ENCODE measurements at places on chromosomes 16 and 17.

DNA sequence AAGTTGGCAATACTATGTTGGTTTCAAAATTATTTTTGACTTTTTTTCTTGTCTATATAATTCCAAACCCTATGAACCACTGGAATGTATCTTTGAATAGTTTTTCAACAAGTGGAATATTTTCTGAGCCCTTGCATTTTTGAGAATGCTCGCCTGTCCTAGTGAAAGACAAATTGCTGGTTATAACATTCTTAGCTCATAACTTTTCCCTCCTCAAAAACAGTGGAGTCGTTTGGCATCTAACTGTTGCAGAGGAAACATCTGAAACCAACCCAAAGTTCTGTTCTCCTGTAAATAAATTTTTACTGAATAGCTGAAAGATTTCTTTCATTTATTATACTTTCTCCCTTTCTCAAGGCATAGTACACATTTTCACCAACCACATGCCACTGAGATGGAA is 11.3 kb upstream of the COX10 start:
- DNase-seq: no peak

DNA sequence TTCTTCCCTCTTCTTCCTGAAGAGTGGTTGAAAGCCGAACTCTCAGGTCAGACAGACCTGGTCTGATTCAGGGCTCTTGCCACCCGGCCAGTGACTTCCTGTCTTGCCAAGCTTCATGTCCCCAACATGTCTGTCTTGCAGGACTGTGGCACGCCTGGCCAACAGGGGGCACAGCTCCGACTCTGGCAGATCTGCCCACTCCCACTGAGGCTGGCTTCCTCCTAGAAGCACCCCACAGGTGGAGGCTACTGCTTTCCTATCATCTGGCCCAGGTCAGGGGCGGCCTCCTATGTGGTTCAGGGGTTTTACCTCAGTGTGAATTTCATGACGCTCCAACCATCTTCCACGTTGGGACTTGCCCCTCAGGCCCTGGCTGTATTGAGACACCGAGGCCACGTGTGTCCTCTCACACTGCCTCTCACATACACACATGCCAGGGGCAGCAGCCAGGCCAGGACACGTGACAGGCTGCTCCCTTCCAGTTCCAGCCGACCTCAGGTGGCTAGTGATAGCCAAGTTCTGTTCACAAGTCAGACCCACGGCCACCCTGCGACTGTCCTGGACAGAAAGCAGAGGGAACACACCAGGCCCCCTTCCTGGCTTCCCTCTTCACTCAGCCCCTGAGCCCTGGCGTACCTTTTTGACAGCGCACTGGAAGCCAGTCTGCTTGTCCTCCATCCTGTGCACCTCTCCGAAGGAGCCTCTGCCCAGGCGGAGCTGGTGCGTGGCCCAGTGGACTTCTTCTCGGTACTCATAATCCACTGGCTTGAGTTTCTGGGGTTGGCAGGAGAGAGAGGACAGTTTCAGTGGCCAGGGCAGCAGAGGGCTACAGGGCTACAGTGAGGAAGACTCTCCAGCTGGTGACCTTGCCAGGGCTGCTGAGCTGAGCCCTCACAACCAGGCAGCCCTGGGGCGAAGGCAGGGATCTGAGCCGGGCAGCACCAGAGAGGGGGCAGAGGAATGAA is 22.6 kb upstream of the SPATA32 start:
- DNase-seq: peak; percentile 19

GRCh38 chr17:40810494-40810893 is 10.7 kb upstream of the KRT28 start:
- no peak for DNase-seq

DNA sequence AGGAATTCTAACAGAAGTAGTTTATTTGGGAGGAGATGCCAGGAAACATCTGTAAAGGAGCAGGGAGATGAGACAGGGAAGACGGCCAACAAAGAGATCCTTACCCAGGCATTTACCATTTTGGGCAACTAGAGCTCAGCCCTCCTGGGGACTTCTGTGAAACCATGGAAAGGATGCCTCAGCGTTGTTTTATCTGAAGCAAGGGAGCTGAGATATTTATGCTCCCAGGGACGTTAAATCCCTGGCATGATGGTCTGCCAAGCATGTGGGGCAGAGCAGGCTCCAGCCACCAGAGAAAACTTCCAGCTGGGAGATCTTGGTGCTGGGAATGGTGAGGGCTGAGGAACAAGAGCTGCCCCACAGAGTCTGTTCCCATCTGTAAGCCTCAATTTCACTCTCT is 114.8 kb upstream of the FOXF1 start:
- no peak for DNase-seq

- no peak for DNase-seq
Observed at GRCh38 chr17:78294776-78295175, 63.3 kb downstream of the TMEM235 start.

GRCh38 chr16:70267516-70267915 is 15.8 kb upstream of the EXOSC6 start:
- DNase-seq: no peak

GRCh38 chr17:64328036-64328858 is 62.4 kb downstream of the PECAM1 start:
- no peak for DNase-seq

DNA sequence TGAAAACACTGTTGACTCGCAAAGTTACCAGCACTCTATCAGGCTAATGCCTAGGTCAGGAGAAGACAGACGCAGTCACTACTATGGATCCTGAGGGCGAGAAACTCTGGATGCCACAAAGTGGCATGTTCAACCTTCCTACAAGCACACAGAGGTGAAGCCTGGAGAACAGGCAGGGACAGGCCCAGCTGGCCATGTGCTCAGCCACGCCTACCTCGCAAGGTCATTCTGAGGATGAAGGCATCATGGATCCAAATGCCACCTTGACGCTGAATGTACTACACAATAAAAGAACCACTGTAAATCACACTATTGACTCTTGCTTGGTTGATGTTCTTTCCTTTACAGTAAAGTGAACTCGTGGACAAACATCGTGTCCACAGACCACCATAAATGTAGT is 85.8 kb downstream of the ANKRD11 start:
- no peak for DNase-seq

DNA sequence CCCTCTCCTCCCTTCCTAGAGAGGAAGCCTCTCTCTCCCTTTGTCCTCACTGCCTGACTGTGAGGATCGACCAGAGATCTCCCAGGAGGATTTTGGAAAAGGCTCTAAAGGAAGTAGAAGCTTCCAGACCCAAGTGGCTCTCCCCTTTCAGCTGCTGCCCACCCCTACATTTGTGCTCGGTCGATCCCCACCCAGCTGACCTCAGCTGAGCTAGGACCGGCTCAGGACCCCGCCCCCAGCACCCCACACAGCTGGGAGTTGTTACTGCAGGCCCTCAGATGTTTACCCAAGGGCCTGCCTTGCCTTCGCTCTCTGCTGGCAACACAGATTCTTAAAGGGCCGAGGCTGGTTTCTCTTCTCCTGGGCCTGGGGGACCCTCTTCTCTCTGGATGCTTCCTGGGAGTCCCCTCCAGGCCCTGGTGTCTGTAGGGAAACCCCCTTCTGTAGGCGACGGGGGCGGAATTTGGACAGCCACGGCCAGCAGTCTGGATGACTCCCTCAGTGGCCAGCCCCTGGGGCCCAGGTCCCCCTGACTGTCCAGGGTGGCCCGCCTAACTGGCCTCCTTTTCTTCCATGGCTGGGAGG is 26.9 kb upstream of the TIMP2 start:
- DNase-seq: no peak

DNA sequence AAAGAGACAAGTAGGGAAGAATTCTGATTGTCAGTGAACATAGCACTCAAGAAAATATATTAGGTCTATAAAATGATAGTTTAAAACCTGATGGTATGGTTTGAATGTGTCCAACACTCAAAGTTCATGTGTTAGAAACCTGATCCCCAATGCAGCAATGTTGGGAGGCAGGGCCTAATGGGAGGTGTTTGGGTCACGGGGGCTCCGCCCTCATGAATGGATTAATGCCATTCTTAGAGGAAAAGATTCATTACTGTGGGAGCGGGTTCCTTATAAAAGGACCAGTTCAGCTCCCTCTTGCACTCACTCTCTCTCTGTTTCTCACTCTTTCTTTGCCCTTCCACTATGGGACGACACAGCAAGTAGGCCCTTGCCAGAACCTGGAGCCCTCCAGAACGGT is 41.5 kb upstream of the SLC47A1 start:
- no peak for DNase-seq

- no peak for DNase-seq
Observed at GRCh38 chr17:39618246-39618913, 8.4 kb upstream of the PPP1R1B start.

DNA sequence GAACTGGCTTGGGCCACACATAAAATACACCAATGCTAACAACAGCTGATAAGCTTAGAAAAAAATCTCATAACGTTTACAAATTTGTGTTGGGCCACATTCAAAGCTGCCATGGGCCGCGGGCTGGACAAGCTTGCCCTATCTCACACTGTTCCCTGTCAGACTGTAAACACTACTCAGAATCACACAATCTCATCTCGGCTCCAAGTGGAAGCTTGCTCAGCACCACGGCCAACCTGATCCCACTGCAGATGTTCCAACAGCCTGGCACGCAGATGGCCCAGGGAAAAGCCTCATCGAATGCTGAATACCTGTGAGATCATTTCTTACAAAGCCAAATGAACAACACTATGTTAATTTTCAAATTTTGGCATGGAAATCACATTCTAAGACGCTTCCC is 125.8 kb downstream of the ANKRD11 start:
- DNase-seq: no peak

DNA sequence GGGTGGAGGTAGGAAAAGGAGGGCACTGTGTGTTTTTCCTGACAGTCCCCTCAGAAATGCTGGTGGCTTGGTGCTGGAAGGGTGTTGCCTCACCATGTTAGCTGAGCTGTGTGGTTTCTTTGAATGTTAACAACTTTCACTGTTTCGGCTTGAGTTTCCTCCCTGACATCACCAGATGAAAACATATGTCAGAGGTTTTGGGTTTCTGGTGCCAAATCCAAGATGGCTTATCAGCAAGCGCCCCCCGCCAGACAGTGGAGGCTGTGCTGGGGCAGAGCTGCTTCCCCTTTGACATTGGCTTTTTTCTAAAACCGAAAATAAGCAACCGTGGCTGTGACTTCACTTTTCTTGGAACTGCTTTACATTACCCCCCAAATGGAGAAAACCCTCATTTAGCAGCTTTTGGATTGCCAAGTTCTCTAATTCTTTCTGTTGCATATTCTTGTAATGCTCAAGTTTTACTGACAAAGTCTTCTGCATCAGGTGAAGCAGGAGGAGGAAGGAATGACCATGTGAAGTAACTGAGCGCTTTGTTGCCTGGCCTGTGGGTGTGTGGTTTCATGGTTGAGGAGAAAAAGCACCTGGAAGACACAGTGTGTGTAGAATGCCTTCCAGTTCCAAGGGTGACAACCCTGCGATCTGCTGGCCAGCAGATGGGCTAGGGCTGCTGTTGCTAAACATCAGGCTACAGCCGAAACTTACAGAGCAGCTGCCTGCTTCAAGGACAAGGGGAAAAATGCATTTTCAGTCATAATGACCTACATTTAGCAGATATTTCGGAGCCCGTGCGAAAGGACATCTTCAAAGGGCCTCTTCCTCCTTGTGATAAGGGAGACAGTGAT is 9.7 kb downstream of the RMI2 start:
- peak; percentile 82 for DNase-seq

GRCh38 chr16:23518435-23518891 is 8.2 kb upstream of the GGA2 start:
- peak; percentile 13 for DNase-seq

- no peak for DNase-seq
Observed at GRCh38 chr17:83154311-83155127, 75.1 kb downstream of the METRNL start.

Measured in MM.1S (cell line).